ENCODE measurements at places on chromosomes 6 and 20.

- no peak for DNase-seq
Measured at GRCh38 chr20:62933966-62934365, 4.0 kb upstream of the GID8 start.

- DNase-seq, result no peak
Measured at GRCh38 chr6:136582711-136583471, 32.7 kb upstream of the MAP7 start.

DNA sequence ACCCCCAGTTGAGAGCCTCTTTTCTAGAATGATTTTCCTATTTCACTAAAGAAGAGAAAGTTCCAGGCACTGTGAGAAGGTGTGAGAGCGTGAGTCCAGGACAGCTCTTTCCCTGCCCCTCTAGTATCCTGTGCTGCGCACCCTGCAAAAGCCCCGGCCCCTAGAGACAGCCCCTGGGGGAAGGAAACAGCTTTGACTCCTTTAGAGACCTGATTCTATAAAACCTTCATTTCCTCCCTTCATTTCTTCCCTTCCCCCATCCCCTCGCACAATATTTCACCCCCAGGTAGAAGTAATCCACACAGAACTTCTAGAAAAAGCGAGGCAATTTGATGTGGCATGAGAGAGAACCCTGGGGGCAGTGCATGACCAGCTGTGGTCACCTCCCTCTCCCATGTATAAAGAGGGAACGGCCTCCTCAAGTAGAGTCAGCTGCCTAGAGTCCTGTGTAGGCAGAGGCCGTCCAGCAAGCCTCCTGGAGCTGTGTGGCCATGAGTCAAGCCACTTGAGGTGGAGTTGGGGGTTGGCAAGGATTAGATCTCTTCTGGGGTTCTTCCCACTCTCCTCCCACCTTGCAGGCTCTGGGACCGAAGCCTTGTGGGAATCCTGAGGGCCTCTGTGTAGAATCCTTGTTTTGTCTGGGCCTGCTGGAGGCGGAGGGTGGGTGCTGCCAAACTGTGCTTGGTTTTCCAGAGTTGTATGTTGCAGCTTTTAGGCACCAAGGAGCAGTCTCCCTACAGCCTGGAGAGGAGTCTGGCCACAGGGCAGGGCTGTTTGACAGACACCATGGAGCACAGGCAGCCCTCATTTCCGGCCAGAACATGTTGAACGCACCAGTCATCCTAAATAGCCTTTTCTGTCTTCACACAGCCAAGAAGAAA is 41.7 kb downstream of the CHMP4B start:
- no peak for DNase-seq

GRCh38 chr6:6931071-6932025 is 176.4 kb upstream of the RREB1 start:
- no peak for DNase-seq

DNA sequence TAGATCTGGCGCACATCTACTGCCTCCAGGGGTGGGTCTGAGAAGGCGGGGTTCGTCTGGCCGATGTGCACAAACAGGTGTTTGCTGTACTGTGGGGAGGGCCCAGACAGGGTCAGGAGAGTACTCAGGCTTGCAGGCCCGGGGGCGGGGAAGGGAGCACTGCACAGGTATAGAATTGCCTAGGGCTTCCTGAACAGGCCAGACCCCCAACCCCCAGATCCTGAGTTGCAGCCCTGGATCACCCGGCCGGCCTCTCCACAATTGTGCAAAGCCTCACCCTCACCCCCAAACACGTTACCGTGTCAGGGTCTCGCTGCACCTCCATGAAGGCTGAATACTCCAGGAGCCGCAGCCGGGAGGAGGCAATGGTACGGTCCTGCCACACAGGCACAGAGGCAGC is 7.8 kb downstream of the RPL10A start:
- no peak for DNase-seq

DNA sequence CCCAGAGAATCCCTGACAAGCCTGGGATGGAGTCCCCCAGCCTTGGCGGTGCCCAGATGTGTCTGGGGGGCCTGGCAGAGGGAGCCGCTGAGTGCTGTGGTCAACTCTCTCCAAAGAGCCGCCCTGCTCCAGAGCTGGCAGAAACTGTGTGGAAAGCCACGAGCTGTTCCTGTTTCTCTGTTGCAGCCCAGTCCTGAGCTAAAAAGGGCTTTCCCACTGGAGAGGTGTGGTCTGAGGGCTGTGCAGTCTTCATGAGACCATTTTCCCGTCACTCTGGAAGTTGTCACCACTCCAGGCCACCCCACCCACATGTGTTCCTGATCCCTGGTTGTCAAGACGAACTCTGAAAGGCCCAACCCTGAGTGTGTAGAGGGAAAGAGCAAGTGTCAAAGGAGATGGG is 99.7 kb upstream of the KCNK16 start:
- no peak for DNase-seq

DNA sequence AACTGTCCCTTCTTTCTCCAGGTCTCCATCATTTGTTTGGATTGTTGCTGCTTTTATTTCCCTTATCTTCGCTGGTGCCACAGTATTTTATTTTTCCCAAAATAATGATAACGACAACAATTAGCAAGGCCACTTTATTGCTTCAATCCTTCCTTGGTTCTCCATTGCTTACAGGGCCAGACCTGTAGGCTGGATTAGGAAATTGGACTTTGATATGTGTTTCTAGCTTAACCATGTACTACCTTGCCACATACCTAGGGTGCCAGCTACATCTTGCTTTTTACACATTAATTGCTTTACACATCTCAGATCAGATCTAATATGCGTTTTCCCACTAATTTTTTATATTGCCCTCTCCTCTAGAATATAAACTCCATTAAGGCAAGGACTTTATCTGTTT is 195.4 kb downstream of the HIVEP2 start:
- DNase-seq, result no peak

DNA sequence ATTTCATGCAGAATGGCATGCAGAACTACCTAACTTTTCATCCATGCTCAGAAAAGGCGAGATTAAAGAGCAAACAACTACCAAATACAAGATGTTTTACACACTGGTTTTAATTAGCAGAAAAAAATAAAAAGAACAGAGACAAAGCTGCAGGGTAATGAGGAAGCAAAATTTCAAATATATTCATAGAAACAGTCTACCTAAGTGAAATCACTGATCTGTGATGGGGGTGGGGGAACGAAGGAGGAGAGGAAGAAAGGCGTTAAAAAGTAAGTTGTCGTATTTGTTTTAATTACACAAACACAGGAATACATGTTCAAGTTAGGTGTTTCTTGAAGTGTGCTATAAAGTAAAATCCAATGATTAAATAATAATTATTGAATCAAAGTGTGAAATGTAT is 42.1 kb downstream of the MAP3K7 start:
- no peak for DNase-seq

- DNase-seq, result no peak
Measured at GRCh38 chr6:76876922-76877553, 586.3 kb downstream of the HTR1B start.

GRCh38 chr20:23021951-23022350 is 13.2 kb upstream of the SSTR4 start:
- no peak for DNase-seq

DNA sequence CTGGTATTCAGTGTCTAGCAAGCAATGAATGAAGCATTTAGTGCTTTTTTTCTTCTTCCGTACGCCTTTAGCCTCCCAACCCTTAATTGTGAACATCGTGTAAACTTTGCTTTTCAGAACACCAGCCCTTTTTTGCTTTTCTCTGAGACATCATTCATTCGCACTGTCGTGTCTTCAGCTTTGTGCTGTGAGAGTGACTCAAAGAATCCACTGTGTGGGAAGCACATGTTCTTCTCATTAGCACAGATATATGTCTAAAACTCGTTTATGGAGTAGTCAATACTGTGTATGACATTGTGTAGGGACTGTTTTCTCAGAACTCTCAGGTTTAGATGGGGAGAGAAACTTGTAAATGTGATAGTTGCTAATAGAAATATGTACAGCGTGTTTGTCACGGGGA is 279.1 kb downstream of the FARS2 start:
- DNase-seq, result no peak

- DNase-seq, result no peak
Measured at GRCh38 chr20:51647674-51648570, 105.4 kb upstream of the NFATC2 start.

DNA sequence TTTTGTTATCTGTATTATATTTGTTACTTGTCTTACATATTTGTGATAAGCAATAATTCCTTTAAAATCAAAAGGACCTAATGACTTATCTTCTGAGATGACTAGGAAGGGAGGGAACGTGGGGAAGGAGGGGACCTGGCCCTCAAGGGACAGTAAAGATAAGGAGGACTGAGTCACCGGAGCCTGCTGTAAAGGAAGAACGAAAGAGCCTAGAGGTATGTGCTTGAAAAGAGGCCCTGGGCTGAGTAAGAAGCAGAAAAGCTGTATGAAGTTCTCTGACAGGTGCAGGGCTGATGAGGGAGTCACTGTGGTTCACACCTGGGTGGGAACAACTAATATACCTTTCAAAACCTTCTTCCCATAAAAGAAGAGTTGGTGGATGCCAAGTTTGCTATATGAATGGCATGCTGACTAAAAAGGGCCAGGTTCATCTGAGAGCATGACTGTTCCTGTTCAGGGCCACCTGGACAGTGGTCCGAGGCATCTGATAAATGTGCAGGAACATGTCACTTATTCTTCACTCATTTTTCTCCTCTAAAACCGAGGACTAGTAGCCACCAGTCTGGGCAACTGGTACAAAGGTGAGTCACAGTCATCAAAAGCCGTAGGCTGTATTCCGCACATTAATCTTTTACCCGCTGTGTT is 111.3 kb downstream of the TNFAIP3 start:
- no peak for DNase-seq

DNA sequence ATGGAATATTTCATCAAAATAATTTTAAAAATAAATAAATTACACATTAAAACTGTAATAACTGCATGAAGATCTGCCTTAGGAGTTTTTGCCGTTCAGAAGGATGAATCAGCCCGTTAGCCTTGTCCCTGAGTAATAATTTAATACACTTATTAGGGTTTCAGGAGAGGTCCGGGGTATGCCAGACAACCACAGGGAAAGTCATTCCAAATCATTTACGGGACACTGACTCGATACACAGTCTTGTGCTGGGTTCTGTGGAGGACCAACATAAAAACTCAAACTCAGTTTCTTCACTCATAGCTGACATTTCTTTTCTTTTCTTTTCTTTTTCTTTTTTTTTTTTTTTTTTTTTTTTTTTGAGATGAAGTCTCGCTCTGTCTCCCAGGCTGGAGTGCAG is 735 bp upstream of the LY6G6F start:
- no peak for DNase-seq

- no peak for DNase-seq
Measured at GRCh38 chr6:165845493-165845892, 182.5 kb upstream of the PDE10A start.

GRCh38 chr20:34834459-34834893 is 9.0 kb upstream of the NCOA6 start:
- DNase-seq, result no peak

DNA sequence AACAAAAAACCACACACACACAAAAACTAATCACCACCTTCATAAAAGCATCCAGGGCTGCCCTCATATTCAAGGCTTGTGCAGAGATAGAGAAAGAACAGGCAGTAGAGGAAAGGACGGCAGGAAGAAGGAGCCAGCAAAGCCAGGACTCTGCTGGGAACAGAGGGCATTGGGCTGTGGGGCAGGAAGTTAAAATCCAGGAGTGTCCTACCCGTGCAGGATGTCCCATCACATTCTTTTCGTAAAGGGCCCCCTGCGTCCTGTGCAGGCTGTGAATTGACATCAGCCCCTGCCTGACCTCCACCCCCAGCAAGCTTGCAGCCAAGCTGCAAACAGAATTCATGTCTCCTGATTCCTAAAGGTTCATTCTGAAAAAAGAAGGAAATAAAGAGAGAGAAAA is 96.4 kb upstream of the AKAP12 start:
- DNase-seq, result no peak

DNA sequence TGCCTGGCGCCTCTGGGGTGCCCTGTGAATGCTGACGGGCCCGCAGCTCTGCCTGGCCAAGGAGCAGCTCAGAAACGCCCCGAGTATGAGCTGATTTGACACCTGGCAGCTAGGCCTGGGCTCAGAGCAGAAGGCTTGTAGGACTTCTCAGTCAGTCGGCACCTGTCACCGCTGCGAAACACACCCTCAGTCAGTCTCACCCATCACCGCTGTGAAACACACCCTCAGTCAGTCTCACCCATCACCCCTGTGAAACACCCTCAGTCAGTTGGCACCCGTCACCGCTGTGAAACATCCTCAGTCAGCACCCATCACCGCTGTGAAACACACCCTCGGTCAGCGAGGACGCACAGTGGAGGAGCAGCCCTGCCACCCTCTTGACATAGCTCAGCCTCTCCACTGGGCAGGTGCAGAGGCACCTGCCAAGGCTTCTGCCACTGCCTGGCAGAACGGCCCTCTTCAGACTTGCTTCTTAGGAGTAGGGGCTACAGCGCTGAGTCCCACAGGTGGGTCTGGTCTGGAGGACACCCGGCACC is 109.0 kb downstream of the PSMB1 start:
- no peak for DNase-seq

DNA sequence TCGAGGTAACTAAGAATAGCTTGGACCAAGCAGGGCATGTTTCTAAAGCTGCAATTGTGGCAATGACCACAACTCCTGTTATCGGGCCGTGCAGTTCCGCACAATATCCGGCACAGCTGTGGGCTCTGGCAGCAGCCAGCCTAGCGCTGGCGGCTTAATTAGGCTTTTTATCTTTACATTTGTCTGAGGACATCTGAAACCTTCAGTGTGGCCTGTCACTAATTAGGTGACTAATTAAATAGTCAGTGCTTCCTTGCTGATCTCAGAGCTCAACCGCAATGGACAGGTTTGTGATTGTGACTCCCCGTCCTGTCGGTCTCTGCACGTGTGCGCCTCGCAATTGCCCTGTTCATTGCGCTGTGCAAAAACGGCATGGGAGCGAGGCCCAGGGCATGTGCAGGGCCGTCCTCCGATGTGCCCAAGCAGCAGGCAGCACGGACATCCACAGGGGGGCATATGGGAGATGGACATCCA is 134.8 kb upstream of the INSM1 start:
- DNase-seq, result no peak

- DNase-seq, result no peak
Measured at GRCh38 chr6:160226118-160226591, 32.5 kb downstream of the SLC22A2 start.

DNA sequence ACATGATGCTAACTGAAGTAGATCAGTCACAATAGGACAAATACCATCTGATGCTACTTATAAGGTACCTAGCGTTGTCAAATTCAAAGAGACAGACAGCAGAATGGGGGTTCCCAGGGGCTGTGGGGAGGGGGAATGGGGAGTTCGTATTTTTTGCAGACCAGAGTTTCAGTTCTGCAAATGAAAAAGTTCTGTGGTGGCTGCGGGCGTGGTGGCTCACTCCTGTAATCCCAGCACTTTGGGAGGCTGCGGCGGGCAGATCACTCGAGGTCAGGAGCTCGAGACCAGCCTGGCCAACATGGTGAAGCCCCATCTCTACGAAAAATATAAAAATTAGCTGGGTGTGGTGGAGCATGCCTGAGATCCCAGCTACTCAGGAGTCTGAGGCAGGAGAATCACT is 68.1 kb downstream of the SLC22A23 start:
- no peak for DNase-seq

Data from omental fat pad (tissue), 4 donors.